ENCODE measurements at places on chromosomes 12 and 14. TPM values are rescaled to one million over a fixed set of nuclear protein-coding genes. Genes with fewer than 3 reads are reported as not detected.

DNA sequence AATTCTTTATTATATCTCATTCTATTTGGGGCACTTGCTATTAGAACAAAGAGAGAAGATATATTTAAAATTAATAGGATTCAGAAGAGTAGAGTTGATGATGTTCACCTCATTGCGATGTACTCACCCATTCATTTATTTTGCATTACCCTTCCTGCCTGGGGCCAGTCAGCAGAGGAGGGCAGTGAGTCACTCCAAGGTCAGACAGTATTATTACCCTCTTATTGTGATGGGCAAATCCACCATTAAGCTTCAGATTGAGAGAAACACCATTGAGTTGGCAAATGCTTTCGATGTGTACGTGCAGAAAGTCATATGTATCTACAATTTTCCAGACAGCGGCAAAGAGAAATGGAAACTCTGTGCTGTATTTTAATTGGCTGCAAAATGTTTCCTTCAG, 134.2 kb downstream of the BICD1 start:
- no peak for DNase-seq
- no peak overlapping the region for H3K4me3 ChIP-seq
- H3K27ac ChIP-seq = no peak overlapping the region
- no peaks in the 10 kb centered on the region for H3K4me1 ChIP-seq
- H3K27me3 ChIP-seq = no peaks in the 10 kb centered on the region

The KLRK1 gene
- 0.54 TPM for polyA plus RNA-seq

The B4GALNT3 gene
- polyA plus RNA-seq = 1.2 TPM

The RHOF gene
- 7.9 TPM for polyA plus RNA-seq

The ZNF605 gene
- 10.3 TPM for polyA plus RNA-seq
